ENCODE measurements at places on chromosomes 7 and 10.
A peak's percentile ranks its signal among the peaks of the same experiment; 100 is the strongest.

DNA sequence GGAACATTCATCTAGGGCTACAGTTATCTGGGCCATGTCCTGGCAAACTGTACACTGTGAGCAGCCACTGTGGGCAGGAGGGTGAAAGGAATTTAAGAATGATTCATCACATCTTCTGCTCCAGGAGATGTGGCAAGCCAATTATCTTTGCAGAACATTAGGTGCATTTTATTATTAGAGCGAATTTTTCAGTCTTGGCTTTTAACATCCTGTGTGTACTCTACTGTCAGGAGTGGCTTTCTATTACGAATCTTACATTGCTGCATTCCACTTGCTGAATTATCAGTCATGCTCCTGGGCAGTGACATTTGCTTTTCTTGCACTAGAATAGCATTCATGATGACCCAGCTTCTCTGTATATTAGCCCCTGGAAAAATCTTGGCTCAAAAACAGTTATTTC lies 109.2 kb upstream of the TARP start:
- DNase-seq = no peak

- no peak for DNase-seq
Observed at GRCh38 chr10:111139567-111139966, 62.7 kb downstream of the ADRA2A start.

GRCh38 chr10:43965918-43966570 lies 317.4 kb upstream of the ZNF32 start:
- no peak for DNase-seq

DNA sequence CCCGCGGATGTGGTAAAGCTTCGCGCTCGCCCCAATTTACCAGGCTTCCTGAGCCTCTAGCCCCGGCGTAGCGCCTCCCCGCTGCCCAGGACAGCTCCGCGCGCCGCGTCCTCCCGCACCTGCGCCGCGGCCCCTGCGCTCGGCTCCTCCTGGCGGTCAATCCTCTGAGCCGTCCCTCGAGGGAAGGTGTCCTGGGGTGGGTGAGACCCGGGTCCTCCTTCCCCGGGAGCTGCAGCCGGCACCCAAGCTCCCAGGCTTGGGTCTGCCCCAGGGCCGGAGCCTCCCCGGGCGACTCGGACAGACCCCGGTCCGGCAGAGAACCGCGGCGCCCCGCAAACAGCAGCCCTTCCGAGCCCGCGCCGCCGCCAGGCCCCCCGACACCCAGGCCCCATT lies 512 bp downstream of the OSBPL3 start:
- DNase-seq = peak; percentile 92

DNA sequence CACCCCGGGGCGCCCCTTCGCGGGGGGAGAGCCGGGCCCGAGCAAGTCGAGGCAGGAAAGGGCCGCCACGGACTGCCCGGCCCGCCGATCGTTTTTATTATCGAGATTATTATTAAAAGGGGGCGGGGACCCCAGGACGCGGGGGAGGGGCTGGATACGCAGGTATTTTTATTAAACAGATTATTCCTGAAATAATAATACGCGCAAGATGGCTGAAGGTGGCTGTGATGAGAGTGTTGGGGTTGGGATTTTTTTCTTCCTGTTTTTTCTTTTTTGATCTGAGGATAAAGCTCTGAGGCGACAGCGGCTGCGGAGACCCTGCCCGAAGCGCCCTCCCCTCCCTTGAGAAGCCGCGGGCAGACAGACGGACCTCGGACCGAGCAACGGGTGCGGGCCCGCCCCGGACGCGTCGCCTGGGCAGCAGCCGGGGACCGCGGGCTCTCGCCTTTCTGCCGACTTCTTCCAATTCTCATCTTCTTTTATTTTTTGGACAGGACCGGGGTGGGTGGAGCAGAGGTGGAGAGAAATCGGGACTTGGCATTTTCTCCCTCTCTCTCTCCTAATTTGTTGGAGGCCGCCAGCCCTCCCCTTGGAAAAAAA lies 1.4 kb upstream of the TRIM8 start:
- no peak for DNase-seq

- DNase-seq = no peak
Observed at GRCh38 chr7:153245809-153246208, 486.3 kb downstream of the ACTR3B start.

DNA sequence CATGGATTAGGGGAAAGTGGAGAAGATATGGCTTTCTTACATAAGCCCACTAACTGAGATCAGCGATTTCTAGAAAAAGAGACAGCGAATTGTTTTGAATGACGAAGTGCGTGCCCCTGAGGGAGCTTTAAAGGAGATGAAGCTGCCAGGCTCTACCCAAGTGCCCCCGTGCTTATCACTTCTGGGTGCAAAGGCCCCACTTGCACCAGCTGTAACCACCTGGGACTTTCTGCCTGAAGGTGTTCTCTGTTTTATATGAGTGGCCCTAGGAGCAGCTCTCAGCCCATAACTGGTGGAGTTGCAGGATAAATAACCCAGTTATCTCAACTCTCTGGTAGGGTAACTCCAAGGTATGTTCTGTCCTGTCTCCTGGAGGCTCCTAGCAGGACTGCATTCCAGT lies 20.4 kb upstream of the CARD11 start:
- DNase-seq = no peak

- DNase-seq = no peak
Observed at GRCh38 chr7:45007106-45007505, 7.1 kb downstream of the CCM2 start.

- DNase-seq = no peak
Observed at GRCh38 chr7:25386311-25386744, 158.0 kb upstream of the NPVF start.

- DNase-seq = no peak
Observed at GRCh38 chr10:17989908-17990767, 38.4 kb downstream of the SLC39A12 start.

DNA sequence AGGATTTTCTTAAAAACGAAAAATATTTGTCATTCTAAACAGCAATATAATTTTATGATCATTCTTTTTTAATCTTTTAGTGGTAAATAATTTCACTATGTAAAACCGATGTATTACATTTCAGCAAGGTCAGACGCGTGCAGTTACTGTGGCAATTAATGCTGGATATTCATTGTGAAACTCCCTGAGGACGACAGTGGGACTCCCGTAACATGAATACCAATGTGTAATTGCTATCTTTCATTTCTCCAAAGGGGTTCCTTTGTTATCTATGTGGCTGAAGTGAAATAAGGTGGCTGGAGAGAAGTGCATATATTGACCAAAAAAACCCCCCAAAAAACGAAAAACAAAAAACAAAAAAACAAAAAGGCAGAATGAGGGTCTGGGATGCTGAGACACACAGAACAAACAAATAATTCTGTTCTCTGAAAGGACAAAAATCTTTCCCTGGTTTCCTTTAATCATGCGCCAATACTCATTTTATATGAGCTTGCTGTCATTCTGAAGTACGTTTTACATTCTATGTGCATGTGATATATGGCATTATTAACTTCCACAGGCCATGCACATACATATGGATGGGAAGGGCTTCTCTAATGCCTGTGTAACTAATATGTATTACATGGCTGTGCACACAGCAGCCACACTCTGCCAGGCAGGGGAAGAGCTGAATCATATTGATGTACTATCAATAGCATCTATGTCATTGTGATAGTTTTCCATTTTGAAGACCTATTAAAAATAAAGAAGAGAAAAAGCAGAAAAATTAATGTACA lies 161.4 kb downstream of the RAPGEF5 start:
- DNase-seq = no peak

DNA sequence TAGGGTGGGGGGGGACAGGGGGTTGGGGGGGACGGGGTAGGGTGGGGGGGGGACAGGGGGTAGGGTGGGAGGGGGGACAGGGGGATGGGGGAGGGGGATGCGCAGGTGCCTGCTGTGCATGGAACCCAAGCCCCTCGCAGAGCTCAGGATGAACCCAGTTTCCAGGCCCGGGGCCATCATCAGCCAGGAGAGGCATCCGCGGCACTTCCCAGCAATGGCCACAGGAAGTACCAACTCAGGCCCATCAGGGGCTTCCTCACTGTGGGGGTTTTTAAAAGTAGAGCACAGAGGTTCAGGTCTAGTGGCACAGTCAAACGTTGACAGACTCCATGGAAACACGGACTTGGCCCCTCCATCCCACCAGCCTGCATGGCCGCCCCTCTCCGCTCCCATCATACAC lies 172.7 kb downstream of the DIP2C start:
- DNase-seq = no peak

DNA sequence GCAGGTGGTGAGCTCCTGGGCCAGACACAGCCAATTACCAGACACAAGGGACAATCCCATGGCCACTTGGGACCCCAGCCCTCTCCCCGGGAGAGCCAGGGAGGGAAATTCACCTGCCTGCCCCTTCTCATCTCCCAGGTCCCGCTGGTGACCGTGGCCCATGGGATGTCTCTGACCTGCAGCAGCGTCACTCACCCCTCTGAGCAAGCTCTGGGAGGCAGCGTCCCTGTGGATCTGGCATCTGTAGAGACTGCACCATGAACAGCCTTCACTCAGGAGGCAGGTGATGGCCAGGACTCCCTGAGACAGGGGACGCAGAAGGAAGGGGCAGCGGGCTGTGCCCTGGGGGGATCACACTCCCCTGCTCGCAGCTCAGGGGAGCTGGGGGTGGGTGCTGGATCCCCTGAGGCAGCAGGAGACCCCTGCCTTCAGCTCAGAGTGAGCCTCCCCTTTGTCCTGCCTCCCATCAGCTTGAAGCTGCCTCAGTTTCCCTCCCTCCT lies 90.8 kb downstream of the FOXL3 start:
- DNase-seq = no peak

- no peak for DNase-seq
Observed at GRCh38 chr7:74149603-74150002, 24.6 kb upstream of the EIF4H start.

- no peak for DNase-seq
Observed at GRCh38 chr10:122490268-122490667, 28.9 kb downstream of the HTRA1 start.

DNA sequence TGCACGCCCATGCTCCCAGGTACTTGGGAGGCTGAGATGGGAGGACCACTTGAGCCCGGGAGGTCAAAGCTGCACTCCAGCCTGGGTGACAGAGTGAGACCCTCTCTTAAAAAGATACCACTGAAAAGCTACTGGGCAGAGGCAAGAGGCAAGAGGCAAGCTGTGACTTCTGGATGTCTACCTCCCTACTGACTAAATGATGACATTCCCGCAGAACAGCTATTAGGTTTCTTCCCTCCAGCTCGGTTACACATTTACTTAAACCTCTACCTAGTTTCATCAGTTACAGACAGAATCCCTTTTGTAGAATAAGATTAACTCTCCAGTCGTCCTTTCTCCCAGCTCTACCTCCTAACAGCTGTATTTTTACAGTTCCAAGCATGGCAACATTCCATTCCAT lies 21.2 kb downstream of the RHEB start:
- no peak for DNase-seq

GRCh38 chr7:135789956-135790355 lies 41.3 kb upstream of the FAM180A start:
- DNase-seq = no peak

DNA sequence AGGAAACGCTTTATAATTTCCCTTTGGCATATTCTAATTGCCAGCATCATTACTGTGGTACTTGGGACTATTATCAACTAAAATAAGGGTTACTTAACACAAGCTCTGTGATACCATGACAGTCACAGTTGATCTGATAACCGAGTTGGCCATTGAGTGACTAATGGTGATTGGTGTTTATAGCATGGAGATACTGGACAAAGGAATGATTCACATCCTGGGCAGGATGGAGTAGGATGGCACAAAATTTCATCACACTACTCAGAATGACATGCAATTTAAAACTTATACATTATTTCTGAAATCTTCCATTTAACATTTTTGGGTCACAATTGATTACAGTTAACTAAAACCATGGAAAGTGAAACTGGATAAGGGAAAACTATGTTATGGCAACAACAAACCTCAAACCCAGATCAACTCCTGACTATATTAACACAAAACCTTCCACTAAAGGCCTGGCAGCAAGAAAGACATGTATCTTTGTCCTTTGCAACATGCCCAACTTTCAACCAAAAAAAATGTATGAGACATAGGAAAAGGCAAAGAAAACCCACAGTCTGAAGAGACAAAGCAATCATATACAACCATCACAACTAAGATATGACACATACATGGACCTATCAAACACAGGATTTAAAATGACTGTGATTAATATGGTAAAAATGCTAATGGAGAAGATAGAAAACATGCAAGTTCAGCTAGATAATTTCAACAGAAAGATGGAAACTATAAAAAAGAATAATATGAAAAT lies 208.5 kb upstream of the NRP1 start:
- DNase-seq = no peak

DNA sequence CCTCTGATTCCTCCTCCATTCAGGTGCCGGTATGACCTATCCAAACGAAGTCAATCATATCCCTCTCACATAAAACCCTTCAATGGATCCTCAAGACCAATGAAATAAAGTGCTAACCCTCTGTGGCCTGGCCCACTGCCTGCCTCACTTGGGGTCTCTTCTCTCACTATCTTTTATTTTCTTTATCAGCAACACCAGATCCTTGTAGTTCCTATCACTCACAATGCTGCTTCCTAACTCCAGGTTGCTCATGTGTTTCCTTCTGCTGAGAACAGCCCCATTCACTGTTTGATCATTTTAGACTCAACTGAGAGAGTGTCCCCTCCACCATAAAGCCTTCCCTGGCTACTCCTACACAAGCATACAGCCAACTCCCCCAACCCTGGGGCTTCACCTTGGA lies 180.6 kb downstream of the DOCK4 start:
- DNase-seq = no peak

DNA sequence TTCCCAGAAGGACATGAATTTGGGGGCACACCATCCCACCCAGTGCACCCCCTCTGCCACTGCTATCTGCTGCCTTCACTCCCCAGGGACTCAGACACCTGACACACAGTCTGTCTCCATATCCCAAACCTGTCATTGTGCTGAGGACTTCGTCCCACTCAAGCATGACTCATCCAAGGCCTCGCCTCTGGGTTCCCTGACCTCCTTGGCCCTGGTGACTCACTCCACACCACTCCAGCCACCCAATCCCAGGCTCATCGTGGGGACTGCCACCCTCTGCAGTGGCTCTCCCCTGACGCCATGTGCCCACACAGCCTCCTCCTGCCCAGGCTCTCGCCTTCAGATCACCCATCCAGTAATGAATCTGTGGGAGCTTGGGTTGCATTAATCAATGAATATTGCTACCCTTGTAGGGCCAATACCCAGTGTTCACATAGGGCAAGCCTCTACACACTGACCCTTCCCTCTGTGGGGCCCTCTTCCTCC lies 6.6 kb upstream of the INSIG1 start:
- no peak for DNase-seq

GRCh38 chr7:1329966-1330800 lies 97.5 kb downstream of the UNCX start:
- no peak for DNase-seq

All from CD4-positive, CD25-positive, alpha-beta regulatory T cell (primary cell).